MV-4-11 (cell line): ENCODE measurements at places on chromosomes 1 and 21.

GRCh38 chr1:198638894-198639635 lies at the start of gene PTPRC:
Gene PTPRC (plus strand): TSS chr1:198639040. CDS start chr1:198639269, 229 bp downstream.
- peak; percentile 97 for DNase-seq

GRCh38 chr1:59506952-59507351 lies 210.1 kb downstream of the FGGY start:
- DNase-seq, result peak; percentile 99

DNA sequence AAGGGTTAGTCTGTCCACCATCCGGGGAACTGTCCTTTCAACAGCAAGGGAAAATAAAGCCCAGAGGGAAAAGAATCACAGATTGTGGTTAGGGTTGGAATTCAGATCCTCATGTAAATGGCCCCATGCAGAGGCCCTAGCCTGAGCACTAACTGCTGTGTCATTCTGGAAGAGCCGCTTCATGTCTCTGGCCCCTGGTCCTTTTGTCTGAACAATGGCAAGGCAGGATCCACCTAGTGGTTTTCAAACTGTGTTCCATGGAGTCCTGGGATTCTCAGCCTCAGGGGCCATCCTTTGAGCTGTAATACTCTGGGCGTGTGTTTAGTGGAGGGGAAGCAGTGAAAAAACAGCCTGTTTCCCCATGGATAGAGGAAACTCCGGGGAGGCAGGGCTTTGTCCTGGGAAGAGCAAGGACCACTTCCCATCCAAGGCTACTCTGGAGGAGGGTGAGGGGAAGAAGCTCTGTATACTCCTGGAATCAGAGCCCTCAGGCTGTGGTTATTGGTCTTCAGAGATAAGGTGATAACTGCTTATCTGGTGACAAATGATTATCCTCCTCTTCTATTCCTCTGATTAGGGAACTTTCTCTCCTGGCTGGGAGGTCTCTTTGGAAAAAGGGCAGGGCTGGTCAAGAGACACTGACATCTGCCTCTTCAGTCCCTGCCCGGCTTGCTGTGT lies 19.2 kb downstream of the PAX7 start:
- DNase-seq, result no peak

- DNase-seq, result no peak
Measured at GRCh38 chr1:7259955-7260354, 474.7 kb downstream of the CAMTA1 start.

GRCh38 chr1:231936983-231937775 lies 310.6 kb downstream of the DISC1 start:
- peak; percentile 4 for DNase-seq

- peak; percentile 88 for DNase-seq
Measured at GRCh38 chr1:210681158-210681557, 352.5 kb downstream of the HHAT start.

GRCh38 chr1:75583282-75583681 lies 27.6 kb downstream of the SLC44A5 start:
- no peak for DNase-seq

- DNase-seq, result no peak
Measured at GRCh38 chr1:165365341-165365740, 8.8 kb upstream of the LMX1A start.

- no peak for DNase-seq
Measured at GRCh38 chr1:58988752-58989151, 204.9 kb upstream of the JUN start.

DNA sequence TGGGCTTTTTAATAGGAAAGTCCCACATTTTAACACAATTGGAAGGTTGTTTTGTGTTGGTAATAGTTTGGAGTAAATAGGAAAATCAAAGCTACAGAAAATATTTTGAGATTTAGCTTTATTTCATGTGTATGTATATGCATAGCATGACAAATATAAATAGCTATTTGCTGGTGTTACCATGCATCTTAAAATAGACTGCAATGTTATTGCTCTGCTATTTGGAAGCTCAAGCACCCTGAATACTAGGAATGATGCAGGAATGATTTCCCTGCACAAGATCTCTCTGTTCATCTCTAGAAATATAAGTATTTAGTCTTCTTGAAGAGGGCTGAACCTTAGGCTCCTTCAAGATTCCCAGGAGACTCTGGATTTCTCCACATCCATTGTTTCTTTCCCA lies 268.3 kb upstream of the POGK start:
- DNase-seq, result no peak

DNA sequence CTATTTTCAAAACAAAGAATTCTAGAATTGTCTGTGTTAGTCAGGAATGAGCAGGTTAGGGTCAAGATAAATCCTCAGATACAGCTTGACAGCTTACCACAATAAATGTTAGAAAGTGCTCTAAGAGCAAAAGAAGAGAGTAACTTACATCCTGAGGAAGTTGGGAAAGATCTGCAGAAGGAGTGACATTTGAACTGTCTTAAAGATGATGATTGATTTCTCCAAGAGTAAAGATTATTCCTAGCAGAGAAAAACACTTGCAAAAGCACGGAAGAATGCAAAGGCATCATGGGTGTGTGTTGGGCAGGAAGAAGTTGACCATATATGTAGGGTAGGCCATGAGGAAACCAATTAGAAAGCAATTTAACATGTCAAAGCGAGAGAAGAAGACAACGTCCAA lies 175.4 kb downstream of the LRRC7 start:
- no peak for DNase-seq

DNA sequence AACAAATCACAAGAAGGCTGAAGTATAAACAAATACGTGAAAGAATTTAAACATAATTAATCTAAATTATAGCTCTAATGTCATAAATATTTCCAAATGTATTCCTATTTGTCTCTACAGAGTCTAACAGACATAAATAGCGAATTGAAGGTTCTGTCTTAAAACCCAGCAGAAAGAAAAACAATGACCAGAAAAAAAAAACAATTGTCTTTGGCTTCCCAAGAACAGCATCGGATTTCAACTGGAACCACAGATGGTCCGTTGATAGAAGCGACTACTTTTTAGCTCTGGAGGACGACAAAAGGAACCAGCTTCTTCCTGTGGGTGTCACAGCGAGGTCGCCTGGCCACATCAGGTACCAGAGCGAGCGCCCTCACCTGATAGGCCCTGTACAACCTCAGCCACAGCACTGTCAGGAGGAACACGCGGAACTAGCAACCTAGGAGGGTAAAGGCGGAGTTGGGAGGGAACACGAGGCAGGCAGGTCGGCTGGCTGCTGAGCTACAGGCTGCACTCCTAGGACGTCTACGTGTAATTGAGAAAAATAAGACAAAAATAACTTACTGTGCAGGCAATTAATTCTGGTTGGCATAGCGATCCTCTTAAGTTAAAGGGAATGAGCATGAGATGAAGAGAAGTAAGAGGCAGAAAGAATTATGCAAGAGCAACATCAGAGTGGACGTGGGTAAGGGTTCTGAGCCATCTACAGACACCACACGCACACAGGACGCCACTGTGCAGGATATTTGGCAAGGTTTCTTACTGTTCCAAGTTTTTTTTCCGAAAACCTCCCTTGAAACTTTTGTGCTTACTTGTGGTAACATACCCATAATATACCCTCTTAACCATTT lies 16.7 kb upstream of the PRDM15 start:
- DNase-seq, result peak; percentile 50

DNA sequence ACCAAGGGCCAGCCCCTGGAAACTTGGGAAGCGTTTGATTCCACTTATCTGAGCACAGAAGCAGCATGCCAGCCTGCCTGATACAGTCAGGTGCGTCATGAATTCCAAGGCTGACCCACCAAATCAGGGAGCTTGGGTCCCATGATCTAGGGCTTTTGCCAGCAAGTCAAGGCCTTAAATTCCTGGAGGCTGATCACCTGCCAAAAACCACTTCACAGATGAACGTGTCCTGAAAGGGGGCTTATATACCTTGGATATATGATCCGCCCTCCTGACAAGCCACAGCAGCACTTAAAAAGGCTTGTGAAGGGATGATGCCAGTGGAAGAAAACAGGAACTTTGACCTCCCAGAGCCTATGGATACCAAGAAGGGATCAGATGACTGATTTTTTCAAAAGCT lies 24.0 kb upstream of the CLIC6 start:
- DNase-seq, result no peak

GRCh38 chr1:214123061-214123784 lies 135.4 kb downstream of the PROX1 start:
- DNase-seq, result peak; percentile 46

DNA sequence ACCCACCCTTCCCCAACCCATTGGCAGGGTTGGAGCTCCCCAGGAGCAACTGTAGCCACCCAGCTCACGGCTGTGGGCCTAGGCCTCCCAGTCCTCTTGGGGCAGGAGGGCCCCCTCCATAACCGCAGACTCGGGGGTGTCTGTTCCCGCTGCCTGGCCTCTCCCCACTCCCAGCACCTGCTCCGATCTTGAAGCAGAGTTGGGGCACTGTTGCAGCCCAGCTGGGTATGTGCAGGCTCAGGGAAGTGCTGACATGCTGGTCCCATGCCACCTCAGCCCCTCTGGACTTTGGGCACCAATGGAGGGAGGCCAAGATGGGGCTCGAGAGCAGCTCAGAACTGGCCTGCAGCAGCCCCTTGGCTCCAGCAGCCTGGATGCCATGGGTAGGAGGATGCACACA lies 54.8 kb upstream of the KRTAP11-1 start:
- no peak for DNase-seq

GRCh38 chr21:34313116-34313515 lies 50.7 kb upstream of the KCNE2 start:
- no peak for DNase-seq

DNA sequence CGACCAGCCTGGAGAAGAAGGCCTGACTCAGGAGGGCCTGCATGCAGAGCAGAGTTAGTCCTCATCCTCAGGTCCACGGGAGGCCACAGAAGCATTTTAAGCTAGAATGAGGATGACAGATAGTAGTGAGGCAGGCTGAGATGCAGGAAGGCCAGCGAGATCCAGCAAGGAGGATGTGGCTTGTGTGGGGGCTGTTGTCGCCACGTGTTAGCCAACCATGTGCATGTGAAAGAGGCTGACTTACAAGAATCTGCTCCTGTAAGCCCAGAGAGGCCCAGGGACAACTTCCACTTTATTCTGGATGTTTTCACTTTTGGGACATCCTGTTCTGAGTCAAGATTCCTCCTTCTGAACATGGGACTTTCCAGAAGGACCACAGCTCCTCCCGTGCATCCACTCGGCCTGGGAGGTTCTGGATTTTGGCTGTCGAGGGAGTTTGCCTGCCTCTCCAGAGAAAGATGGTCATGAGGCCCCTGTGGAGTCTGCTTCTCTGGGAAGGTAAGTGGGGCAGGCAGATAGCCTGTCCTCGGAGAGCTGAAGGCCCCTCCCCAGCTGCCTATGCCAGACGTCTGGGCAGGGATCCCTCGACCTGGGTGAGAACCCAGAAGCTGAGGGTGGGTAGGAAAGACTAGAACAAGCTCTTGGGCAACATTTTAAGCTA lies at the start of gene SLAMF8:
Gene SLAMF8, plus strand, starts transcription at position 433 of the 661 bp plus-strand sequence. Its CDS starts 26 bp downstream, at position 459.
- peak; percentile 85 for DNase-seq

- DNase-seq, result no peak
Measured at GRCh38 chr1:243447844-243448243, 192.0 kb downstream of the SDCCAG8 start.

DNA sequence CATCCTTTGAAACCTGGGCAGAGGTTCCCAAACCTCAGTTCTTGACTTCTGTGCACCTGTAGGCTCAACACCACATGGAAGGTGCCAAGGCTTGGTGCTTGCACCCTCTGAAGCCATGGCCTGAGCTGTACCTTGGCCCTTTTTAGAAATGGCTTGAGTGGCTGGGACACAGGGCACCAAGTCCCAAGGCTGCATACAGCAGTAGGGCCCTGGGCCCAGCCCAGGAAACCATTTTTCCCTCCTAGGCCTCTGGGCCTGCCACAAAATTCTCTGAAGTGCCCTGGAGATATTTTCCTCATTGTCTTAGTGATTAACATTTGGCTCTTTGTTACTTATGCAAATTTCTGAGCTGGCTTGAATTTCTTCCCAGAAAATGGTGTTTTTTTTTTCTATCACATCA lies 65.6 kb upstream of the ACTRT2 start:
- no peak for DNase-seq

DNA sequence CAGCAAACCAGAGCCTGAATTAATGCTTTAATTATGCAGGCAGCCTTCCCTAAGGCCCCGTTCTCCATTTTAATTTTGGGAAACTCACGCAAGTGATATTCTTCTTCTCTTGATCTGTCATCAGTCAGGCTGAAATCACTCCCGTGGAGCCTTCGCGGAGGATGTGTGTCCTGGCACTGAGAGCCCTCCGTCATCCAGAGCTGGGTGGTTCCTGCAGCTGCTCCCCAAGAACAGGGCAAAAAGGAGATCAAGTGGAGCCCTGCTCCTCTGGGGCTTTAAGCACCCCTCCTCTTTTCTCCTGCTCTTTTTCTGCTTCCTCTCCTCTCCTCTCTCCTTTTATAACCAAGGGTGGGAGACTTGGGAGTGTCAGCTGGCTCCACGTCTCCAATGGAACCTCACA lies 133.2 kb upstream of the CACNA1E start:
- no peak for DNase-seq

- DNase-seq, result no peak
Measured at GRCh38 chr1:101833312-101833711, 163.4 kb downstream of the OLFM3 start.

- DNase-seq, result no peak
Measured at GRCh38 chr1:22210176-22210575, 67.3 kb upstream of the WNT4 start.

DNA sequence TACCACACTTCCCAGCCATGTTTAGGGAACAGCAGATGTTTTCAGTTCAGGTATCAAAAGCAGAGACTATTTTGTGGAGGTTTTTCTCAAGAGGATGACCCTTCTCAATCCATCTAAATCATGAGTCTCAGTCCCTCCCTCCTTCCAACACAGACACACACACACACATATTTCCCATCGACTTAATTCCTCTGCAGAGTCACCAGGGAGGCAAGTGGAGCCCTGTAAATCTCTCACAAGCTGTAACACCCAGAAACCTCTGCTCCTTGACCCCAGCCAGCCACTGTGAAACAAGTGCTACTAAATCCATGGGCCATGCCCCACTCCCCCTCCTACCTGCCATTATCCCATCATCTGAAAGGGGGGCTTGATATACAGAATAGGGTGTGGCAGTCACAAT lies 10.6 kb upstream of the KCND3 start:
- peak; percentile 21 for DNase-seq

DNA sequence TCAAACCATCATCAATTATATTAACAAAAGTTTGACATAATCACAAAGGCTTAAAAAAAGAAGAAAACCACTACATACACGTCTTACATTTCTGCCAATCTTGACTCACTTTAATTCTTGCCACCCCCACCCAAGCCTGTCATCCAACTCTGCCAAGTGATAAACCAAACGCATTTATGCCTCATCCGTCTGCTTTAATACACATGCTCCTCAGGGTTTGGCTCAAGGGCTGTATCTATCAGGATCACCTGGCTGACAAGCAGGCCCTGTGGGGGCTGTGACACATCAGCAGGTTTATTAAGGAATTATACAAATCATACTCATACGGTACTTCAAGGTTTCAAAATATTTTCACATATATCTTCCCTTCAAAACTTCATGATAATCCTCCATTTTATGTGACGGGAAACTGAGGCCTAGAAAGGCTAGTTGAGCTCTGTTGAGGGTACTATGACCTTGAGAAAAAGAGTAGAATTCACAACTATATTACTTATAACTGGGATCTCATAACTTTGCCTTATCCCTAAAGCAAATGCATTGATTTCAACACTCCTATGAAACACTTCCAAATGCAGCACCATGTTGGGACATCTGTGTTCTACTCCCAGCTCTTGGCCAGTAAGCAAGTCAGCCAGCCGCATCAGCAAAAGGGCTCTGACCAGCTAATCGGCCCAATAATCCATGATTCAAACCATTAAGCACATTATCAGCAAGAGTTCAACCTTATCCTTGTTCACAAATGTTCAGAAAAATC lies 8.7 kb downstream of the SORT1 start:
- no peak for DNase-seq
